ENCODE measurements at places on chromosomes 4 and X.
A peak's percentile ranks its signal among the peaks of the same experiment; 100 is the strongest.

DNA sequence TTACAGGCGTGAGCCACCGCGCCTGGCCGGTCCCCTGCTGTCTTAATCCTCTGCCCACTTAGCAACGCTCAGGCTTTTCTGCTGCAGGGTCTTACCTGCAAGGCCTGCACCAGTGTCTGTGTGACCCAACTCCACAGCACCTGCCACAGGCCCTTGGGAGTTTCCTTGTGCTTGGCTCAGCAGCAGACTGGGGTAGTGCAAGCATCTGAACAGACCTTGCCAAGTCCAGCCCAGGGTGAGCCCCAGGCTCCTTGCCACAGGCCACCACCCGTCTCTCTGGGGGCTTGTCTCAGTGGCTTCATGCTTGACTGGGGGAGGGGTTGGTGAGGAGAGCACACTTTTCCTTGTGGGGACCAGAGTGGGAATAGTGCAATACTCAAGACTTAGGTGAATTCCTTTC is 87.0 kb downstream of the FAM193A start:
- no peak for DNase-seq

- no peak for DNase-seq
Measured at GRCh38 chr4:170700064-170700463, 610.3 kb upstream of the AADAT start.

GRCh38 chr4:165810726-165811125 is 62.3 kb upstream of the TLL1 start:
- no peak for DNase-seq

DNA sequence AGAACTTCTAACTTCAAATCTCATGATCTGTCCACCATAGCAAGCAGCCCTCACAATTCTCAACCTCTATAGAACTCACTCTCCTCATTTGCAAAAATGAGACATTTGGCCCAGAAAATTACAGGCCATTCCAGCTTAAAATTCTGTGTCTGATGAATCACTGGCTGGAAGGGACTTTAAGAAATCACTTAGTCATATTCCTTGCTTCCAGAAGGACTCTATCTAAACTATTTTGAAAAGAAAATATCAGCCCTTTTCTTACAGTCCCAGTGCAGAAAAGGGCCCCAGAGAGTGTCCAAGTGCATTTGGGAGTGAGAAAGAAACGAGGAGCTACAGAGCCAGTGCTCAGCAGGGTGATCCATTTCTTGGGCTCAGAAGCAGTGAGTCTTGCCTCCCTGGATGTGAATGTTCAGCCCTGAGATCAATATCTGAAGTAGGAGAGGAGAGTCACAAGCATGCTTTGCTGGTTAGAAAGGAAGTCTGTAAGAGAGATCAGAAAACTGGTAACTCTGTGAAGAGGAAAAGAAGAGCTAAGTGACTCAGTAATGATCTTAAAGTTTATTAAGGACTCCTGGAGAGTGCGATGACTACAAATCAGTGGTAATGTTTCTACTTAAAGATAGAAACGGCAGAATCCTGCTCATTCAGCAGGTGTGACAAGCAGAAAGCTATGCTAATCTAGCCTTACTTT is 139.8 kb downstream of the PALLD start:
- no peak for DNase-seq

DNA sequence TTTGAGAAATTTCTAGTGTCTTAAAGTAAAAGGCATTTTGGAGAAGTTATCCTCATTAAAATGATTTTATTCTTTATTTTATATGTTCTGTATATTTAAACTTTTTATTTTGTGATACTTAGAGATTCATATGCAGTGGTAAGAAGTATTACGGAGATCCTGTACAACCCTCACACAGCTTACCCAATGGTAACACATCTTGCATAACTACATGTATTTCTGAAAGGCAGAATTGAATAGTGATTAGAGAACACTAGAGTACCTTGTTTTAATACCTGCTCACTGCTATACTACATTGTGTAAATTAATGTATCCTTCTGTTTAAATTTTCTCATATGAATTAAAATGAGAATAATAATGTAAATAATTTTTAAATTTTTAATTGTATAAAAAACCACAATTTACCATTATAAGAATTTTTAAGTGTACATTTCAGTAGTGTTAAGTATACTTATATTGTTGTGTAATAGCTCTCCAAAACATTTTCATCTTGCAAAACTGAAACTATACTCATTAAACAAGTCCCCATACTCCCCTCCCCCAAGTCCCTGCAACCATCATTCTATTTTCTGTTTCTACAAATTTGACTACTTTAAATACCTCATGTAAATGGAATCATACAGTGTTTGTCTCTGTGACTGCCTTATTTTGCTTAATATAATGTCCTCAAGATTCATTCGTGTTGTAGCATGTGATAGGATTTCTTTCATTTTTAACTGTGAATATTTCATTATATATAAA is 45.4 kb downstream of the INTS12 start:
- no peak for DNase-seq

DNA sequence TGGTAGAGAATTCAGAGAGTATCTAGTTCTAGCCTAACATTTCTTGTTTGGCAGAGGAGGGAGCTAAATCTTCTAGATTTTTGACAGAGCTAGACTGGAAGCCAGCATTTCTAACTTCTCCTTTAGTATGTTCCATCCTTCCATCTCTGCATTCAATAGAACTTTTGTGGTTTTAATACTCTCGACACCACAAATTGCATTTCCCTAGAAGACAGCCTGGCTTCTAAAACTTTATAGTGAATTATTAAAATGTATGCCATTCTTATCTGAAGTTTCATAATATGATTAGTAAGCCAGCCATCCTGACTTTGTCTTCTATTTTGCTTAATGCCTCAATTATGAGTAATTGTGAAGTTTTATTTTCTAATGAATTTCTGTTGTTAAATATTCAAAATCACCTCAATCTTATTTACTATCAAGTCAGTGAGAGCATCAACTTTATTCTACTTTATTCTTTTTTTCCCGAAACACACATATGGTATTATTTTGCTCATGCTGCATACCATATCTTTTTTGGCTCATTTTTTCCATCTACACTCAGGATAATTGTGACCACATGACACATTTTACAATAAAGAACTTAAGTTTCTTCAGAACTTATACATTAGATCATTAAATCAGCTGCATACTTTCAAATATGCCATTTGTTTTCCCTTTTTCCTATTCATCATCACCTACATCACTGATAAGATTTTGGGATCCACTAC is 30.2 kb downstream of the EDNRA start:
- DNase-seq = no peak

DNA sequence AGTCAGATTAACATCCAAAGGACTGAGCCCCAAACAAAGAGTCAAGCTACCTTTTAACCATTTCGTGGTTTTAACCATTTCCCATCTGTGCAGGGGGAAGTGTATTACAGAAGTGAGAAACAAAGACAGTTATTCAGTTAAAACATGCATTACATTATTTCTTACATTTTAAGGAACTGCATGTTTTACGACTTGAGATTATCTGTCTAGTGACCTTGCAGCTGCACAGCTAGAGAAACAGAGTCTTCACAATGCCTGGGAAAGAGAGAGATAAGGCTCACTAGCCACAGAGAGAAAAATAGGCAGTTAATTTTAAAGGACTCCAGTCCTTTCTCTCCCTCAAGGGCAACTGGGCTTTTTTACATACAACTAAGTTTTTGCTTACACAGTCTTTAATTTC is 48.7 kb upstream of the KLHL4 start:
- DNase-seq = no peak

- DNase-seq = no peak
Measured at GRCh38 chrX:25198253-25198652, 182.5 kb upstream of the ARX start.

GRCh38 chr4:20572976-20573375 is 127.3 kb upstream of the PACRGL start:
- DNase-seq = no peak

DNA sequence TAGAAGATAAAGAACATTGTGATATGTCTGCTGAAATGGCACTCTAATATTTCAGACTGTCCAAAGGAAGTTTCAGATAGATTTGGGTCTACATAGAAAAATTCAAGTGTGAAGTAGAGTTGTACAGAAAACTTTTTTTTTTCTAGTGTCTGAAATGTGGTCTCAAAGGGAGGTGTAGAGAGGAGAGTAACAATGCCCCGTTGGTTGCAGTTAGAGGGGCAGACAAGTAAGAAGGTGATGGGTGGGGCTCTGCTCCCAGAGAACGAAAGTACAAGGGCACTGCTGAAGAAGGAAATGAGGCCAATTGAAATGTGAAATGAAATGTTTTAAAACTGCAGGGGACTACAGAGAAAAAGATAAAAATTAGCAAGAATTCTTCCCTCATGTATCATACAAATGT is 177.8 kb downstream of the BANK1 start:
- DNase-seq = no peak

GRCh38 chr4:61149278-61149677 is 50.8 kb upstream of the ADGRL3 start:
- no peak for DNase-seq

- no peak for DNase-seq
Measured at GRCh38 chrX:136531951-136532350, at the start of gene VGLL1. Gene VGLL1, plus strand, starts transcription at chrX:136532215. Its CDS starts 3,806 bp downstream, at chrX:136536021.

- DNase-seq = no peak
Measured at GRCh38 chr4:89617317-89617716, 219.6 kb downstream of the SNCA start.

GRCh38 chr4:11824566-11824965 is 395.9 kb upstream of the HS3ST1 start:
- no peak for DNase-seq

DNA sequence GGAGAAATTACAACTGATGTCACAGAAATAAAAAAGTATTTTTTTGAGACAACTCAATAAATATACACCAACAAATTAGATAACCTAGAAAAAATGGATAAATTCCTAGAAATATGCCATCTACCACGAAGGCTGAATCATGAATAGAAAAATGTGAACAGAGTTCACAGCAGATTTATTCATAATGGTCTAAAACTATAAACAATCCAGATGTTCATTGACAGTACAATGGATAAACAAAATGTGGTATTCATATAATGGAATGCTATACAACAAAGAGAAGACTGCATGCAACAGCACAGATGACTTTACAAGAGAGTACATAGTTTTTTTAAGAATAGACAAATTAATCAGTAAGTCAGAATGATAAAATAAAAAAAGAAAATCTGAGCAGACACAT is 55.2 kb downstream of the CLOCK start:
- DNase-seq = no peak

DNA sequence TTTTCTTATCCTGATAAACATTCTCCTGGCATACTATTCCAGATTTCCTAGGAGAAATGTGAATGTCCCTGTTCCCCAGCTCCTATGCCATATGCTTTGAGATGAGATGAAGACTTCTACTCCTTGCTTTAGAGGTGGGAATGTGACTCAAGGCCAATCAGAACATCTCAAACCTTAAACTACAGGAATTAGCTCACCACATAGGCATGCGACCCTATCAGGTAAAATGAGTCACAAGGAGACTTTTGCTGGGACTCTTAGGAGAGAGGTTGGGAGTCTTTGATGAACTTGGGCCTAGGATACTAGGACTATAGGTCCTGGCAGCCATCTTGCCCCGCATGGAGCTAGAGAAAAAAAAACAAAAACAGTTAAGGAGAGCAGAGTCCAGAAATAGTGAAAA is 5.8 kb upstream of the USO1 start:
- DNase-seq = no peak

DNA sequence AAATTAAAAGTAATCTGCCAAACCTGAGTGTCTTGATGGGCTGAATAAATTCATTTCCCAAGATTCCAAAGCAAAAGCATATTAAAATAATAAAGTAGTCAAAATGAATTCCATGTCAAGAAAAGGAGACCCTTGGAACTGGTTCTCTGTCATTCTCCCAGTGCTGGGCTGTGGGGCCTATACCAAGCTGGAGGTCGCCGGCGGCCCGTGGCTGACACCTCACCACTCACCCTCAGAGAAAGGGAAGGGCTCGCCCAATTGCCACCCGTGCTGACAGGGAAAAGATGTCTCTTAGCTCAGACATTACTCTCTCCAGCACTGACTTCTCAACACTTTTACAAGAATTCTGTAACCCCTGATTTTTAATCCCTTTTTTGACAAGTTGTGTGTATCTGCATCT is 51.7 kb downstream of the GATB start:
- DNase-seq = no peak

- DNase-seq = no peak
Measured at GRCh38 chr4:183153190-183153916, 54.3 kb downstream of the WWC2 start.

DNA sequence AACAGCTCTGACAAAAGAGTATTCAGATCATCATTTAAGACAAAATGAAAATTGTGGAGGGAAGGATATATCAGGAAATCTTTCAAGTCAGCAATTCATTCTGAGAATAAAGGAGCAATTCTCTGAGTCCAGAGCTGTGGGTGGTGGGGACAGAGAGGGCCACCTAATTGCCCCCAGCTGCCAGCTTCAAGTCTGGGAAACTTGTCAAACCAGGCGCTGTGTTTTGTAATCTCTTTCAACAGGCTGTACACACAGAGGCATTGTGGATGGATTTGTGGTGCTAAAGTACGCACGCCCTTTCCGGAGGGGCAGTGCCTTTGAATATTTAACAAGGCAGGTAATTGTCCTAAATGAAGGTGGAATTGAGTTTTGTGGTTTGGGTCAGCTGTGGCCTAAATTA is 591.1 kb upstream of the BOD1L1 start:
- DNase-seq = peak; percentile 29

GRCh38 chr4:8556341-8557150 is 23.6 kb upstream of the GPR78 start:
- no peak for DNase-seq

- DNase-seq = no peak
Measured at GRCh38 chr4:166501941-166502382, 628.9 kb downstream of the TLL1 start.

GRCh38 chr4:27720010-27720766 is 859.5 kb downstream of the STIM2 start:
- DNase-seq = no peak

GRCh38 chr4:1330761-1331590 is 16.0 kb upstream of the UVSSA start:
- DNase-seq = no peak

DNA sequence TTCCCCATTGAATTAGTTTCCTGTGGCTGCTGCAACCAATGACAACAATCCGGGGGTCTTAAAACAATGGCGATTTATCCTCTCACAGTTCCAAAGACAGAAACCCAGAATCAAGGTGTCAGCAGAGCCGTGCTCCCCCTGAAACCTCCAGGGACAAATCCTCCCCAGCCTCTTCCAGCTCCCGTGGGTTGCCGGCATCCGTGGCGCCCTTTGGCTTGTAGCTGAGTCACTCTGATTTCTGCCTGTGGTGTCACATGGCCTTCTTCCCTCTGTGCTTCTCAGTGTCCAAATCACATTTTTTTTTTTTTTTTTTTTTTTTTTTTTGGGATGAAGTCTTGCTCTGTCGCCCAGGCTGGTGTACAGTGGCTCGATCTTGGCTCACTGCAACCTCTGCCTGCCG is 64.5 kb upstream of the STX18 start:
- no peak for DNase-seq

- no peak for DNase-seq
Measured at GRCh38 chr4:186939226-186939625, 215.6 kb upstream of the FAT1 start.

GRCh38 chr4:30821859-30822612 is 101.9 kb downstream of the PCDH7 start:
- DNase-seq = no peak

Data from mucosa of gallbladder (tissue), 1 donor.